ENCODE measurements at places on chromosomes 7 and 10.

- no peak for DNase-seq
These were observed 61.3 kb upstream of the BICC1 start for GRCh38 chr10:58451193-58451889.

GRCh38 chr7:151845412-151846205 lies 31.3 kb downstream of the PRKAG2 start:
- DNase-seq = no peak

DNA sequence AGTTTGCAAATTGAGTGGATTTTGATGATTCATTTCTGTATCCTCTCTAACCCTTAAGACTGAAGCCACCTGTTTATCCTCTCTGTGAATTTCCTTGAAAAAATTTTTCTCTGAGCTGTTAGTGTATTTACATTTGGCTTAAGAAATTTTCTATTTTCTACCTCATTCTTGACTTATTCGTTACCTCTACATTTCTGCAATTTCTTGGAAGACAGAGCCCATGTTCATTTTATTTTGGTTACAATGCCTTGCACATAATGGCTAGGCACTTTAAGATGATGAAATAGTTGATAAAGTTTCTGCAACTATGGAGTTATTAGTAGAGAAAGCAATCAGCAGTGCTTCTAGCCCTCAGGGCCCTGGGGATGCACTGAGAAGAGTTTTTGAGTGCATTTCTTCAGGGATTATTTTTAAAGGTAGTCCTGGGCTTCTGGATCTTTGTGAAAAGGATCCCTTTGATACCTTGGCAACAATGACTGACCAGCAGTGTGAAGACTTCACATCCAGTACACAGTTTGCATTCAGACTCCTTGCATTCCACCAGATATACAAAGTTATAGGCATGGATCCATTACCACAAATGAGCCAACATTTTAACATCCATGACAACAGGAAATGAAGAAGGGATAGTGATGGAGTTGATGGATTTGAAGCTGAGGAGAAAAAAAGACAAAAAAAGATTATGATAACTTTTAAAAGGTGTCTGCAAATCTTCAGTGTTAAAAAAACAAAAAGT lies 68.2 kb downstream of the CH25H start:
- no peak for DNase-seq

- peak; percentile 43 for DNase-seq
These were observed 163.0 kb upstream of the LAMB4 start for GRCh38 chr7:108293149-108293612.

DNA sequence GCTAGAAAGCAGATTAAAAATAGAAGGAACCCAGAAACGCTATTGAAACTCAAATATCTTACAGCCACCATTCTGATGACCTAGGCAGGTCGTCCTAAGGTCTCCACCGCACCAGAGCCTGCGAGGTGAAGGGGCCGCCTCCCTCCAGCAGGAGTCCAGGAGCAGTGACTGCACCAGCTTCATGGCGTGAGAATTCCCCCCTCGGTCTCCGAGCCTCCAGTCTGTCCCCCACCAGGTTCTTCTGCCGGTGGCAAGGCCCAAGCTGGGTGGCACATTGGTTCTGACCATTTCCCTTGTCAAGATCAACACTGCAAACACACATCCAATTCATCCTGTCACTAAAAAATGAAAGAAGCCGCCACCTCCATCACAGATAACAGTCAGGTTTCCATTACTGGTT lies 98.7 kb downstream of the DIP2C start:
- DNase-seq = no peak

GRCh38 chr10:12534824-12535223 lies 185.5 kb downstream of the CAMK1D start:
- DNase-seq = no peak

- no peak for DNase-seq
These were observed 278.8 kb downstream of the DNAJB9 start for GRCh38 chr7:108848486-108848885.

DNA sequence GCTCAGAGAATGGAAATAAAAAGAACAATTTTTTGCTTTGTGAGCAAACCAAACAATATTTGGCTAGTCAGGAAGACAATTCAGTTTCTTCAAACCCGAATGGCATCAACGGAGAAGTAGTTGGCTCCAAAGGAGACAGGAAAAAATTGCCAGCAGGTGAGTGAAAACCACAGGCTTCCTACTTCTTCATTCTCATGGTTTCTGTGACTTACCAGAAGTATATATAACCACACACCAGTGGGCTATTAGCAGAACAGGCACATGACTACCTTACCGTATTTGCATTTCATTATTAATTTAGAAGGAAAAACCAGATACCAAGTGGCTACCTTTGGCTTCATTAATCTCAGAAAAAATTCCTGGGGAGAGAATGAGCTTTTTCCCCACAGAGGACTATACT lies 8.8 kb downstream of the TDRD1 start:
- DNase-seq = no peak

DNA sequence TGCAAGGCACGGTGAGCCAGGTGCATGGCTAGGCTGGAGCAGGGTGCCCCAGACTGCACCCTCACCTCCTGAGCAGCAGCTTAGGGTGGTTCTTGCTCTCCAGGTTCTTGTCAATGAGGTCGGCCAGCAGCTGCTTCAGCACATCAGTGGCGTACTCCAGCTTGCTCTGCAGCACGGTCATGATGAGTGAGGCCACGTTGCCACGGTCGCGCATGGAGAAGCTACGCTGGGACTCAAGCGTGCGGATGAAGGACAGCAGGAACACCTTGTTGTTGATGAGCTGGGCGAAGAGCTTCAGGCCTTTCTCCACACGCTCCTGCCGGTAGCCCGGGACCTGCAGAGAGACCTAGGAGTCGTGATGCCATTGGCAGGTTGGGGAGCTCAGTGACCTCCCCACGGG lies 408.0 kb downstream of the PLXNA4 start:
- DNase-seq = no peak

- DNase-seq = no peak
These were observed 8.3 kb downstream of the CSTF2T start for GRCh38 chr10:51691135-51691534.

- no peak for DNase-seq
These were observed 3.8 kb upstream of the PDCD4 start for GRCh38 chr10:110867807-110868465.

DNA sequence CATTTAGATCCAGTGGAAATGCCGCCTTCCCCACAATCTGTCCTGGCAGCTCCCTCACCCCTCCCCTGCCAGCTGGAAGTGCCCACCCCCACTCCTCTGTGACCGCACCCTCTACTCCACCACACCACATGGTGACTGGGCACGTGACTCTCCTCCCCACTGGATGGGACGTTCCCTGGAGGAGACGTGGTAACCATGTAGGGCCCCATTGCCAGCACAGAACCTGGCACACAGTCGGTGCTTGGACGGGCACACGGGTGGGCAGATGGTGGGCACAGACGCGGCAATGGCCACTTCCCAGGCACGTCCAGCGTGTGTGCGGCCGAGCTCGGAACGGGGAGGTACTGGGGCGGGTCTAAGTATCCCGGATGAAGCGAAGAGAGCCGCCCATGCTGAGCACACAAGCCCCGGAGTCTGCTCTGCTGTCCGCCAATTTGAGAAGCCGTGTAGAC lies 245.6 kb downstream of the MAD1L1 start:
- no peak for DNase-seq

GRCh38 chr7:100806276-100806675 lies 21.0 kb downstream of the EPHB4 start:
- no peak for DNase-seq

GRCh38 chr7:45984386-45985295 lies 63.6 kb upstream of the IGFBP3 start:
- DNase-seq = no peak

DNA sequence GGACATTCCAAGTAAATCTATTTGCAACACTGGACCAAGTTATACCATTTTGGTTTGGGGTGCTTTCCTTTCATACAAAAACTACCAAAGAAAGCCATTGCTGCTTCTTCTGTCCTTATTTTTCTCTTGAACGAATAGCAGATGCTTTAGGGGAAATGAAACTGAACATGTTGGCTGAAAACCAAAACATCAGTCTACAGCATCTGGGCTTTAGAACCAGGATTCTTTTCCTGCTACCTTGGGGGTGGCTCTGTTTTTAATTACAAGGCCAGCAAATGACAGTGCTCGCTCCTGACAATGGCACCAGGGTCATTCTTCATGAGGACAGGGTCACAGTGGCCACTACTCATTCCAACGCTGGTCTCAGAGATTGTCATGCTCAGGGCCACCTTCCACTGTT lies 80.3 kb downstream of the WDR11 start:
- DNase-seq = no peak

DNA sequence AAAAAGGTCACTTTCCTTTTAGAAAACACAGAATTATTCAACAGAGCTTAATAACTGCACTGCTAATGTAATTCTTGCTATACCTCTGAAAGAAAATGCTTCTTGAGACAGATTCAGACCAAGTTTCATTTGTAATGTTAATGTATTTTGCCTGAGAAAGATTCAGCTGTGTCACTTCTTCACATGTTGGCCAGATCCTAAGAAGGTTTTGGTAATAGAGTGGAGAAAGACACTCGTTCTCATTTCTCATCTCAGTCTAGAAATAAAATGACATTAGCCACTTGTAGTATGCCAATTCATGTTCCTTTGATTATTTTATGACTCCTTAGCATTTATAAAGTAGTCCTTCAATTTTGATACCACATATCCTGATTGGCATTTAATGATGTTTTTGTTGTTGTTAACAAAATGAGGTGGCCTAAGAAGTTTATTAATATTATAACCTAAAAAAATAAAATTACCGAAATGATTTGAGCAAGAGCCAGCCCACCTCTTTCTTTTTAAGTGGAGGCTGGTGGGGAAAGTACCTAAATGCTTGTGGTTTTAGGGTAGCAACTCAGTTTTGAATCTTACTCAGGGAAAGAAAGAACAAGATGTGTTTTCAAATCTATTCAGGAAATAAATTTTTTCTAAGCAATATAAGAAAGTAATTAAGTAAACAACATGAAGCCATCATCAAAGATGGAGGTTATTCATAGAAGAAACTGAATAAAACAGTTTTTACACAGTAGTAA lies 16.4 kb upstream of the ELAPOR2 start:
- DNase-seq = no peak

DNA sequence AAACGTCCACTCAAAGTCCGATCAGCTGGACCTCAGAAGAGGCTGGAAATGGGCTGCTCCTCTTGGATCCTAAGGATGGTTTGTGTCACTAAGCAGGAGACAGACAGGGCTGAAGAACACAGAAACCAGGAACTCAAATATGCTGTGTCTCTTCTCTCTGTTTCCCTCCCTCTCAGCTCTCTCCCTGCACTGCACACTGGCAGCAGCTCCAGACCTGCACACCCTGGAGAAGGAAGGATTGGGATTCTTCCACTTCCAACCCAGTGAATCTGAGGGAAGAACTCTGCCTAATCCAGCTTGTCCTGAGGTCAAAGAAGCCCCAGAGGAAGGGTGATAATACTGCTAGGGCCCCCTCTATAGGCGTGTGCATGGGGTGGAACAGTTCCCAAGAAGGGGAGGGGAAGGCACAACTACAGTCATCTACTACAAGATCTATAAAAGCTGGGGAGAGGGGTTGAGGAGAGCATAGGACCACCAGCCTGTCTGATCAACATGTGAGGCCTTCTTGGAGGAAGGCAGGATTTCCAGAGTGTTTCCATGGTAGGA lies 22.7 kb upstream of the ZCCHC24 start:
- no peak for DNase-seq

GRCh38 chr10:133008196-133008595 lies 65.8 kb upstream of the CFAP46 start:
- DNase-seq = no peak

- no peak for DNase-seq
These were observed 323.8 kb upstream of the C7orf33 start for GRCh38 chr7:148266795-148267194.

- DNase-seq = no peak
These were observed 251.2 kb upstream of the MDFIC start for GRCh38 chr7:114670676-114671075.

DNA sequence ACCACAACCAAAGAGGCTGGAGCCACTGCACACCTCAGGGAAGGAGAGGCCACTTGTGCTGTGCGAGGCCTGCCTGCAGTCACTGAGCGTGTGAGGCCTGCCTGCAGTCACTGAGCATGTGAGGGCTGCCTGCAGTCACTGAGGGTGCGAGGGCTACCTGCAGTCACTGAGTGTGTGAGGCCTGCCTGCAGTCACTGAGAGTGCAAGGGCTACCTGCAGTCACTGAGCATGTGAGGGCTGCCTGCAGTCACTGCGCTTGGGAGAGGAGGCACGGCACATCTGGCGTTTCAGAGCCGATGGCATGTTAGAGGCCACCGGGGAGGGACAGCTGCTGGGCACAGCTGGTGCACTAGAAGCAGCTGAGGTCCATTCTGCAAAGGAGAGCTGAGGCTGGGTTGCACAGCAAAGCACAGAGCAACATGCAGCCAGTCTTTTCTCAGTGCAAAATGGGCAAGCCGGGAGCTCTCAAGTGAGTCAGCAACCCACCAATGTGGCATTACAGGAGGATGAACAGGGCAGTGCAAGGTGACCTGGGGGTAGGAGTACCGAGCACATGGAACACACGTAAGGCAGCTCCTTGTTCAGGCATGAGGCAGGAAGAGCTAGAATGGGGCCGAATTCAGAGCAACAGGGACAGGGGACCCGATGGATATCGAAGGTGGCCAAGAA lies 540.1 kb downstream of the PTPRN2 start:
- DNase-seq = no peak
